ENCODE measurements at places on chromosomes 16 and 17.

DNA sequence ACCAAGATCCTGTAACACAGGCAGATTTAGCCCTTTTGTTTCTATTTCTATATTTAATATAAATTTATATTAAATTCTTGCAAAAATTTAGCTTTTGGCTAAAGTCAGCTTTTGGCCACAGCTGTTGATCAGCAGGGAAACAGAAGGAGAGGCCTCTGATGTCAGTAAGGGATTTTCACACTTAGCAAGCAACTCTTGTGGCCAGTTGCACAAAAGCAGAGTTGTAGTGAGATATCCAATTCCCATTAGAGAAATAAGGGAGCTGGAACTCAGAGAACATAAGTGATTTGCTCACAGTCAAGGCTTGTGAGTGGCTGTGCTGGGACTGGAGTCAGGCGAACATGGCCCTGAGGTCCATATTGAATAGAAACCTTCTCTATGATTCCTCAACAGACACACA lies 16.7 kb upstream of the HEATR6 start:
- no peak for DNase-seq

DNA sequence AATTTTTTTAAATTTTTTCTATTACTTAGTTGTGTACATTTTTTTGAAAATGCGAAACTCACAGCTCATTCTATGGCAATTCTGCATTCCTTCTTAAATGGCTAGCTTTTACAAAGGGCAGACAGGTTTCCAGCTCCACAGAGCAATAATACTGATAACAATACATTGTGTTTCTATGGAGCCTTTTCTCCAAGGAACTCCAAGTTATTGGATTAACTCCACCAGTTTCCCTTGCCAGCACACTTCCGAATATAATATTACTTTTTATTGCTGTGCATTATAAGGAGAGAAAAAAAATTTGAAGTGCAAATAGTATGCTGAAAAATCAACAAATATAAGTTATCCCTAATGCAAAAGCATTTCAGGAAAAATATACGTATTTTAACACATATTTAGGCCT lies 127.5 kb upstream of the PSMD7 start:
- DNase-seq = no peak

- no peak for DNase-seq
Measured at GRCh38 chr17:40541060-40541872, 24.0 kb downstream of the CCR7 start.

DNA sequence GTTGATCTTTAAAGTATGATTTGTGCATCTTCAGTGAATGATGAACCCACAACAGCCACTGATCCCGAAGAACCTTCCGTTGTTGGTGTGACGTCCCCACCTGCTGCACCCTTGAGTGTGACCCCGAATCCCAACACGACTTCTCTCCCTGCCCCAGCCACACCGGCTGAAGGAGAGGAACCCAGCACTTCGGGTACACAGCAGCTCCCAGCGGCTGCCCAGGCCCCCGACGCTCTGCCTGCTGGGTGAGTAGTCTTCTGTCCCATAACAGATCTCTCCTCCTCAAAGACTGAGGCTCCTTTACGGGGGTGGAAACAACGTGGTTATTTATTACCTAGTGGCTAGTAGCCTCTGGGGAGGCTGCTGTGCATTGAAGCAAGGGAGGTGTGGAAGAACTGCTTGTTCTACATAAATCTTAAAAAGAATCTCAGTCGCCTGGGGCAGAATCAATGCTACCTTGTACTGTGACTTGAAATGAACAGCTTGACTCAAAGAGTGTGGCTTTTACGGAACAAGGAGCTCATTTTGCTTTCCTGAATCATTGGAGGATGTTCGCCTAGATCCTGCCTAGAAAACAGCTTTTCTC lies 63.0 kb upstream of the CLEC18A start:
- DNase-seq = no peak

GRCh38 chr17:29369831-29370735 lies 20.1 kb upstream of the TAOK1 start:
- peak; percentile 72 for DNase-seq

DNA sequence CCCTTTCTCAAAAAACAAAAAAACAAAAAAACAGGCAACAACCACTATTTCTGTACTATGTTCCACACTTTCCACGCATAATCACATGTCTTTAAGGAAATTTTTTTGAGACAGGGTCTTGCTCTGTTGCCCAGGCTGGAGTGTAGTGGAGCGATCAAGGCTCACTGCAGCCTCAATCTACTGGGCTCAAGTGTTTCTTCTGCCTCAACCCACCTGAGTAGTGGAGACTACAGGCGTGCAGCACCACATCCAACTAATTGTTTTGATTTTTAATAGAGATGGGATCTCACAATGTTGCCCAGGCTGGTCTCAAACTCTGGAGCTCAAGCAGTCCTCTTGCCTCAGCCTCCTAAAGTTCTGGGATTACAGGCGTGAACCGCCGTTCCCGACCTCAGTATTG lies 52.6 kb upstream of the BPTF start:
- no peak for DNase-seq

GRCh38 chr17:40095351-40095943 lies 4.9 kb downstream of the NR1D1 start:
- DNase-seq = no peak

DNA sequence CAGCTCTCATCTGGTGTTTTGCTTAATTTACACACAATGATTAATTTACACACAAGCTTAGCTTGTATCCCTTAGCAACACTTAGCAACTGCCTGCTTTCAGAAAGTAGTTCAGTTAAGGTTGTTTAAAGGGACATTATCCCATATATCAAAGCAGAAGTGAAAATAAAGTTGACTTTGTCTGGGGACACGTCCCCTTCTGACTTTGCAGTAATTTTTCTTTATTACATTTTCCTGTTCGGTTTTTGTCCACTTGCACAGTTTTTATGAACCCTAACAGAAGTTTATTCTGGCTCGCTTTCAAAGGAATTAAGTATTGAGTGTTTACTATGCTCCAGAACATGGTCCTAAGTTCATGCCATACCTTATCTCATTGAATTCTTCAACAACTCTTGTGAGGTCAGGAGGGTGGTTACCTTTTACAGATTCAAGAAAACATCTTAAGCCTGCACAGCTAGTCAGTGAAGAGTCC lies 41.5 kb downstream of the ARHGAP44 start:
- DNase-seq = no peak

DNA sequence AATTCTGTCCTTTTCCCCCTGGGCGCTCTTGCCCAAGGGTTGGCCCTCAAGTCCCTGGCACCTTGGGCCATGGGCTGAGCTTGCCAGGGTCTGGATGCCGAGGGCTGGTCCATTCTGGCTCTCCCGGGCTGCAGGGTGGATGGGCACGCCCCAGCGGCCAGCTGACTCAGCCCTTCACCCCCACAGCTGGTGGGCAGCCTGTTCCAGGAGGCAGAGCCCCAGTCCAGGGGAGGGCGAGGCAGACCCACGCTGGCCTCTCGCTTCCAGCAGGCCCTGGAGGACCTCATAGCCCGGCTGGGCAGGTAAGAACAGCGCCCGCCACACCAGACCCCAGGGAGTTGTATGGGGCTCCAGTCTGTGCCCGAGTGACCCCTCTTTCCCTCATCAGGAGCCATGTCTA lies 15.0 kb downstream of the MYO15B start:
- no peak for DNase-seq

DNA sequence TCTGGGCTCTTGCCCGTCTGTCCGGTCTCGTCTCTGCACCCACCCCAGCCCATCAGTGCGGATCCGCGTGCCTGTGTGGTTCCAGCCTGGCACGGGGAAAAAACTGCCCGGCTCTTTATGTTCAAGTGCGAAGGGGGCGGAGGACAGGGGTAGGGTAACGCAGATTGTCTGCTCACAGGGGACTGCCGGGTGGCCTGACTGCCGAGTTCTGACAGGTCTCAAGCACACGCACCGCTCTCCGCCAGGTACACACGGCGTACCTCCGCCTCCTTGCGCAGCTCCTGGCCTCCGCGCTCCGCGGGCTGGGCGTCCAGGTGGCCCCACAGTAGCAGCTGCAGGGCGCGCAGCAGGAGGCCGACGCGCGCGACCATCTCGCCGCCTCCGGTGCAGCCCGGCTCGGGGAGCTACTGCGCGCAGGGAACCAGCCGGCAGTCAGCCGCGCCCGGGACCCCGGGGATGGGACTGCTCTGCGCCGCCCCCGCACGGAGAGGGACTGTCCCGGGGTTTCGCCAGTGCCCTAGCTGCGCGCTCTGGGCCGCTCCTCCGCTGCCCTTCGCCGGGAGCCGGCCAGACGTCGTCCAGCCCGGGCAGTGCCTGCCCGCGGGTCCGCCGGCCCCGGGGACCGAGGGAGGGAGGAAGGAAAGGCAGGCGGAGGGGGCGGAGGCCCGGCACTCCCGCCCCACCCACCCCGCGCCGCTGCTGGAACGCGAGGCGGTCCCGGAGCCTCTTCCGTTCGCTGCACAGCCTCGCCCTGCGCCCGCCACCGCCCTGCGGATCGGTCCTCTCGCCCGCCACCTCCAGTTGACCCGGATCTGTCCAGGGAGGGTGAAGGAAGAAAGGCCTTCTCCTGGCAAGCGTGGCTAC lies at the start of gene MMP28:
MMP28 (minus strand) TSS at position 635 of the 864 bp plus-strand sequence; CDS start at position 371, 264 bp downstream.
- no peak for DNase-seq

GRCh38 chr17:77872199-77872598 lies 86.3 kb upstream of the TNRC6C start:
- no peak for DNase-seq

GRCh38 chr16:11783319-11784037 lies 13.6 kb downstream of the ZC3H7A start:
- DNase-seq = no peak

GRCh38 chr17:19905502-19905901 lies 37.8 kb upstream of the ULK2 start:
- DNase-seq = no peak

DNA sequence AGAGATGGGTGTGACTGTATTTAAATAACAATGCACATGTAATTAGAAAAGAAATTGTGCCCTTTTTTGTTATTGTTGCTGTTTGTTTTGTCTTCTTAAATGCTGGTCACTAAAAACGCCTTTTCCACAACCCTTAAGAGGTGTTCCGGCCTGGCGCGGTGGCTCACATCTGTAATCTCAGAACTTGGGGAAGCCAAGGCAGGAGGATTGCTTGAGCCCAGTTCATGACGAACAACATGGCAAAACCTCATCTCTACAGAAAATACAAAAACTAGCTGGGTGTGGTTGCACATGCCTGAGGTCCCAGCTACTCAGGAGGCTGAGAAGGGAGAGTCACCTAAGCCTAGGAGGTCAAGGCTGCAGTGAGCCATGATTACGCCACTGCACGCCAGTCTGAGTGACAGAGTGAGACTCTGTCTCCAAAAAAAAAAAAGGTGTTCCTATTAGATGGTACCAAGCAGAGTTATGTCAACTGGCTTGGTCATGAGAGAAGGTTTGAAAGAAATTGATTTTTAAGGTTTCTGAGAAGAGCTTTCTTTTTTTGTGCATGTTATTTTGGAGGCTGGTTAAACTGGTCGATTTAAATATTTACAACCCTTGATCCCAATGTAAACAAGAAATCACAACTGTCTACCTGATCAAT lies 23.5 kb upstream of the RFFL start:
- no peak for DNase-seq

GRCh38 chr17:70661342-70662222 lies 492.2 kb downstream of the KCNJ2 start:
- DNase-seq = no peak

GRCh38 chr17:40461732-40462342 lies 18.6 kb downstream of the IGFBP4 start:
- DNase-seq = no peak

GRCh38 chr17:51653878-51654277 lies 393.5 kb downstream of the UTP18 start:
- DNase-seq = no peak

DNA sequence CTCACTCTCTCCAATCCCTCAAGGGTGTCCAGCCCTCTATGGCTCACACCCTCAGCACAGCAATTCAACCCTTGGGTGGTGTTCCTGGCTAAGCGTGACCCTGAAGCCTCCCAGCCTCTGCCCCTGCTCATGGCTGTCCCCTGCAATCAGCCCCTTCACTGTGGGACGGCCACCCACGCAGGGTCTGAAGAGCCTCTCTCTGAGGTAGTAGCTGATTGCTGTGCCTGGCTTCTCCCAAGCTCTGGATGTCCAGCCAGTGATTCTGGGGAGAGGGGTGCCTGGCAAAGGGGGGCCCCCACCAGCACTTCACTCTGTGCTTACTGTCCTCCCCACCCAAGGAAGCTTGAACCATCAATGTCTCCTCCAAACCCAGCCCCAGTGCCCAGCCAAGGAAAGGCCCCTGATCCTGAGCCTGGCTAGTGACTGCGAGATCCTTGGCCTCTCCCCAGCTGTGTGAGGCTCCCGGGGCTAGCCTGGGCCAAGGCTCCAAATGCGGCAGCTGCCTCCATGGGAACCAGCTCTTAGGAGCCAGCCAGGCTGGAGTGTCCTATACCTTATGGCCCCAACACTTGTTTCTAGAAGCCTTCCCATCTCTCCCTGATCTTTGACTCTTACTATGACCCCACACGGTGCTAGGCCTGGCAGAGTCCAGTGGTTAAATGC lies 9.9 kb downstream of the MTSS2 start:
- no peak for DNase-seq

DNA sequence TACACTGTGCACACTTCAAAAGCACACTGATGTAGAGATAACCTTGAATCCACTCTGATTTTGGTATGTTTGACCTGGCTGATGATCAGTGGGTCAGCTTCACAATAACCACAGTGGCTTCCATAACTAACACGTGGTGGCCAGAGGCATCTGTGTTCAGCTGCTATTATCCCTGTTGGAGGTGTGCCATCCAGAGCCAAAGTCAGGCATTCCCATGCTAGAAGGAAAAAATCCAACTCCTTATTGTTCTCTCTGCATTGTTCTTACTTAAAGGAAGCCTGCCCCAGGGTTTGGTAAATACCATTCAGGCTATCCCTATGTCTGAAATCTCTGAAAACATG lies 127.3 kb upstream of the MON1B start:
- DNase-seq = no peak

GRCh38 chr16:57672824-57673223 lies 4.7 kb downstream of the ADGRG3 start:
- no peak for DNase-seq

DNA sequence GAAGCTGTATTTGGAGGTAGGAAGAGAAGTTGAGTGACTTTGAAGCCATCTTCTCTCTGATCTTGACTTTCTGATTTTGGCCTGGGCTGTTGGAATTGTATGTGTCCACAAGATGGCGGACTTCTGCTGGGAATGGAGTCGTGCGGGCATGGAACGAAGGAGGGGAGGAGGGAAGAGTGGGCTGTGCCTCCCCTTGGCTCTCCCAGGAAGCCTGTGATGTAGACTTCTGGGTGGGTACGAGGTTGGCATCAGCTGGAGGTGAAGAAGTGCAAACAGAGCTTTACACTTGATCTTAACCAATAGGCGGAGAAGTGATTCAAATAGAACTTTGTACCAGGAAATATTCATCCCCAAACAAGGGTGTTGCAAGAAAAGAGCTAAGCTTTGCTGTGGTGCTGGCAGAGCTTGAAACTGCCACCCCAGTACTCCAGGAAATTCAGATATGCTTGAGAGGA lies 7.4 kb upstream of the TMEM220 start:
- DNase-seq = peak; percentile 44

- DNase-seq = peak; percentile 73
Measured at GRCh38 chr16:84952335-84953189, 58.8 kb downstream of the ZDHHC7 start.

- DNase-seq = no peak
Measured at GRCh38 chr16:12627394-12627793, 176.3 kb downstream of the CPPED1 start.

Measured in fibroblast of the conjunctiva (primary cell).